ENCODE measurements at places on chromosomes 13 and 19. TPM values are rescaled to one million over a fixed set of nuclear protein-coding genes. Genes with fewer than 3 reads are reported as not detected.

The DACH1 gene
- total RNA-seq: not detected

The CLEC4M gene
- total RNA-seq: not detected

The SRRM5 gene
- total RNA-seq: 0.05 TPM

The MAP2K2 gene
- total RNA-seq: 111 TPM

The KCNJ14 gene
- 0.59 TPM for total RNA-seq

The HIF3A gene
- total RNA-seq: 2.4 TPM

The CLIP3 gene
- total RNA-seq: 22.8 TPM

Measured in smooth muscle cell of the umbilical artery (primary cell).